Sigmoid colon (tissue), 7 donors: ENCODE measurements at places on chromosomes 3 and 15. TPM values are rescaled to one million over a fixed set of nuclear protein-coding genes. Genes with fewer than 3 reads are reported as not detected.

DNA sequence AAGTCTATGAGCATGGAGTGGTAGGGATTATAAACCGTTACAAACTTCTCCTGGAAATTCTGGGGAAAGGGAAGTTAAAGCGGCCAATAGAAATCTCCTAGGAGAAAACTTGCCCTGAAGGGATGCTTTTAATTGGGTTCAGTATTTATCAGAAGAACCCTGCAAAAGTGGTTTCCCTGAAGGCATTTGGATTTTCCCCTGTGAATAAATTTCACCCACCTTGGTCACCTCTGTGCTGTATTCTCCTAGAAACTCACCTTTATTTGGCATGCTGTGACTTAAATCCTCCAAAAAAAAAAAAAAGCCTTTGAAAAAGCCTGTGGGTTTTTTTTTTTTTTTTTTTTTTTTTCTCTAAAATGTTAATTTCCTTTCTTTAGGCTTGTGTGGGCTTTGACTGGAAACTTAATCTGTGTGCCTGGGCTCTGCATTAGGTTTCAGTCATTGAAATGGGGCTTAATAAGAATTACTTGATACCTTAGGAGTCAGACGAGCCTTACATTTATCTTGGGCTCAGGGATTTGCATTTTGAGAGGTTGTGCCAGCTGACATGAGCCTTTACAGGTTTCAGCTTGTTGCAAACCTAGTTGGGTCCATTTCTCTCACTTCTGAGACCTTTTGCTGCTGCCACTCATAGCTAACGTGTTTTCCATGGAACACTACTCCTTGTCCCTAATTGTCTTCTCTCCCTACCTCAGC is 22.0 kb downstream of the TGFBR2 start:
- DNase-seq: no peak

DNA sequence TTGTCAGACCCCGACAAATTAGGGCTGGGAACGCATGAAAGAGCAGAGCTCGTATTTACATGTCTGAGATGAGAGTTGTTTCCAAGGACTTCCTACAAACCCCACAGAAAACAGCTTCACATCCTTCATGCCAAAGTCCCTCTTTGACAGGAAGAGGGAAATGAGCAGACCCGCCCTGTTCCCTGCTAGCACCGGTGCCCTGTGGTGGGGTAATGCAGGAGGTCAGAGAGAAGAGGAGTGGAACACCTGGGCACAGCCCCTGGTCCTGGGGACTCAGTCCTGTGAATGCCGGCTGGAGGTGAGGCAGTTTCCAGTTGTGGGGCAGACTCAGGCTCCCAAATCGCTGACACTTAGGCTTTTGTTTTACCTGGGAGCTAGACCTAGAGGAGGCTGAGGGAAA is 4.0 kb downstream of the PLA2G4D start:
- no peak for DNase-seq

The SPTBN5 gene
- under 0.01 TPM for total RNA-seq

The KBTBD8 gene
- total RNA-seq: 1.3 TPM

The STIMATE gene
- 19.5 TPM for total RNA-seq

DNA sequence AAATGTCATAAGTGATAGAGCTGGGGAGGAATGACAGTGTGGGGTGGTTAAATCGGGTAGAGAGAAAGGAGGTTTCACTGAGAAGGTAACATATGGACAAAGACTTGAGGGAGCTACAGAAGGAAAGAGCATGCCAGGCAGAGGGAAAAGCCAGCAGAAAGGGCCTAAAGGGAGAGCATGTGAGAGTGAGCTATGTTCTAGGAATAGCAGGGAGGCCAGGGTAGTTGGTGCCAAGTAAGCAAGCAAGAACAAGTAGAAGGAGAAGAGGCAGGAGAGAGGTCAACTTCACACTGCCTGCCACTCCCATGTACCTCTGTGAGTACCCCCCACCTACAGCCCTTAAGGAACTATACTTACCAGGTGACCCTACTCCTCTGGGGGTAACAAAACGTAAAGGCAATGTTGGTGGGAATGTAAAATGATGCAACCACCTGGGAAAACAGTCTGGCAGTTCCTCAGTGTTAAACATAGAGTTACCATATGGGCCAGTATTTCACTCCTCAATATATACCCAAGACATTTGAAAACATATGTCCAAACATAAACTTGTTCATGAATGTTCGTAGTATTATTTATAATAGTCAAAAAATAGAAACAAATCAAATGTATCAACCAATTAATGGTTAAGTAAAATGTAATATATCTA is 67.6 kb downstream of the SFMBT1 start:
- DNase-seq: no peak

The SEMA7A gene
- 1.1 TPM for total RNA-seq
